ENCODE measurements at places on chromosomes 6 and 20.

- no peak for DNase-seq
These were observed 827.7 kb downstream of the MAFB start for GRCh38 chr20:39861381-39861780.

GRCh38 chr6:132100388-132100990 lies 149.3 kb upstream of the CCN2 start:
- no peak for DNase-seq

- no peak for DNase-seq
These were observed 82.6 kb downstream of the SLC22A3 start for GRCh38 chr6:160430751-160431150.

- DNase-seq = no peak
These were observed 135.0 kb downstream of the CLIC5 start for GRCh38 chr6:45880676-45881075.

GRCh38 chr6:112337209-112337638 lies 9.9 kb upstream of the RFPL4B start:
- no peak for DNase-seq

All from stimulated activated CD8-positive, alpha-beta memory T cell treated with anti-CD3 and anti-CD28 coated beads, Interleukin-7, amount 100 ng/mL, for 1 hour (primary cell).